ENCODE measurements at places on chromosomes 13 and 19. TPM values are rescaled to one million over a fixed set of nuclear protein-coding genes. Genes with fewer than 3 reads are reported as not detected.

GRCh38 chr13:64417581-64417980, 2812.6 kb downstream of the PCDH9 start:
- no peak overlapping the region for H3K27ac ChIP-seq
- no peaks in the 10 kb centered on the region for H3K36me3 ChIP-seq
- no peaks in the 10 kb centered on the region for H3K27me3 ChIP-seq
- H3K4me1 ChIP-seq = no peaks in the 10 kb centered on the region

GRCh38 chr19:4390017-4390566, 10.3 kb downstream of the SH3GL1 start:
- H3K4me3 ChIP-seq = peak overlapping the region; percentile 6
- H3K36me3 ChIP-seq = peaks cover 3% of the 10 kb centered on the region
- peak overlapping the region; percentile 86 for H3K27ac ChIP-seq
- peak; percentile 61 for DNase-seq
- peaks cover 37% of the 10 kb centered on the region for H3K4me1 ChIP-seq

- H3K27ac ChIP-seq = no peak overlapping the region
- no peaks in the 10 kb centered on the region for H3K27me3 ChIP-seq
- no peaks in the 10 kb centered on the region for H3K4me1 ChIP-seq
- no peaks in the 10 kb centered on the region for H3K36me3 ChIP-seq
- no peak for DNase-seq
Observed at GRCh38 chr13:32837307-32837972, 178.8 kb upstream of the KL start.

GRCh38 chr13:27878274-27878673, 41.5 kb upstream of the PDX1 start:
- H3K36me3 ChIP-seq = no peaks in the 10 kb centered on the region
- no peaks in the 10 kb centered on the region for H3K4me1 ChIP-seq
- H3K27me3 ChIP-seq = no peaks in the 10 kb centered on the region
- DNase-seq = no peak

Gene ZNF431
- total RNA-seq = 1.5 TPM

Gene NLRP4
- total RNA-seq = not detected

Data from fibroblast of lung (primary cell).